ENCODE measurements at places on chromosomes 7 and 10. TPM values are rescaled to one million over a fixed set of nuclear protein-coding genes. Genes with fewer than 3 reads are reported as not detected.

Gene PON1
- total RNA-seq = not detected

Gene ASB10
- total RNA-seq = not detected

Gene EDRF1
- total RNA-seq = 20.4 TPM

Gene ST8SIA6
- total RNA-seq = 3.5 TPM

Gene PODXL
- 11.2 TPM for total RNA-seq

Gene ITPRID1
- 0.48 TPM for total RNA-seq

Gene PNPLA8
- total RNA-seq = 28.8 TPM

Gene INHBA
- total RNA-seq = 0.15 TPM

- H3K4me3 ChIP-seq = no peak overlapping the region
- H3K4me1 ChIP-seq = no peaks in the 10 kb centered on the region
- H3K27me3 ChIP-seq = no peaks in the 10 kb centered on the region
- no peaks in the 10 kb centered on the region for H3K36me3 ChIP-seq
These were observed 381.1 kb upstream of the ZMIZ1 start for GRCh38 chr10:78687626-78688025.

DNA sequence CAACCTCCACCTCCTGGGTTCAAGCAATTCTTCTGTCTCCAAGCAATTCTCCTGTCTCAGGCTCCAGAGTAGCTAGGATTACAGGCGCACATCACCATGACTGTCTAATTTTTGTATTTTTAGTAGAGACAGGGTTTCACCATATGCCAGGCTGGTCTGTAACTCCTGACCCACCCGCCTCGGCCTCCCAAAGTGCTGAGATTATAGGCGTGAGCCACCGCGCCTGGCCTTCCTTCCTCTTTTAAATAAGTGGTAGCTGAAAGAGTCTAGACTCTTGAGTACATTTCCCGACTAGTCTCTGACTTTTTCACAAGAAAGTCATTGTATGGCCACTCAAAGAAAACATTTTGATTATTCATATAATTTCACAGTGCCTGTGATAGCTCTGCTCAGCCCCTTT, 636.2 kb upstream of the ANKRD30A start:
- H3K36me3 ChIP-seq = no peaks in the 10 kb centered on the region
- DNase-seq = no peak
- H3K27me3 ChIP-seq = no peaks in the 10 kb centered on the region
- no peak overlapping the region for H3K4me3 ChIP-seq
- H3K4me1 ChIP-seq = no peaks in the 10 kb centered on the region
- H3K27ac ChIP-seq = no peak overlapping the region

DNA sequence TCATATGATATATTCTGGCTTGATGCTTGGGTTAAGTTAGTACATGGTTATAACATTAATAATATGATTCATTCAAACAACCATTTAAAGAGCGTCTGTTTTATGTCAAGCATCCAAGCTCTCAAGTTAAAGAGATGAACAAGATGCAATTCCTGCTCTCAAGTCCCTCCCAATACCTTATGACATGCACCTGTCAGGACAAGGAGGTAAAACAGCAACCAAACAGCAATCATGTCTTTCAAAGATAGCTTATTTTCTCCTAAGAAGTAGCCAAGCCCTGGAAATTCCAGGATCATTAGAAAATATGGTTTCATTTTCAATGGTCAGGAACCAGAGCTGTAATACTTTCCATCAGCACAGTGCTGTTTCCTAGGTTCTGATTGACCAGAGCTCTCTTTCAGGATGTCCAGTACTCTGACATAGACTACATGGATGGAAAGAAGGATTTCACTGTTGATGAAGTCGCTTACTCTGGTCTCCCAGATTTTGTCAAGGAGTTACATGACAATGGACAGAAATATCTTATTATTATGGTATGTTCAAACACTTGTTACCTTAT, 29.0 kb downstream of the MGAM2 start:
- no peaks in the 10 kb centered on the region for H3K36me3 ChIP-seq
- no peak overlapping the region for H3K4me3 ChIP-seq
- DNase-seq = no peak
- no peaks in the 10 kb centered on the region for H3K27me3 ChIP-seq

- no peak within 1 kb of the TSS for H3K4me3 ChIP-seq
- H3K4me1 ChIP-seq = no peaks in the 10 kb centered on the region
- peaks cover 4% of the 10 kb centered on the region for H3K27me3 ChIP-seq
- DNase-seq = no peak
- H3K36me3 ChIP-seq = no peaks in the 10 kb centered on the region
- no peak within 1 kb of the TSS for H3K27ac ChIP-seq
These were observed at the start of gene LGI1 for GRCh38 chr10:93757801-93758507. Gene LGI1 (plus strand): TSS chr10:93757936. CDS start chr10:93758145, 209 bp downstream.

DNA sequence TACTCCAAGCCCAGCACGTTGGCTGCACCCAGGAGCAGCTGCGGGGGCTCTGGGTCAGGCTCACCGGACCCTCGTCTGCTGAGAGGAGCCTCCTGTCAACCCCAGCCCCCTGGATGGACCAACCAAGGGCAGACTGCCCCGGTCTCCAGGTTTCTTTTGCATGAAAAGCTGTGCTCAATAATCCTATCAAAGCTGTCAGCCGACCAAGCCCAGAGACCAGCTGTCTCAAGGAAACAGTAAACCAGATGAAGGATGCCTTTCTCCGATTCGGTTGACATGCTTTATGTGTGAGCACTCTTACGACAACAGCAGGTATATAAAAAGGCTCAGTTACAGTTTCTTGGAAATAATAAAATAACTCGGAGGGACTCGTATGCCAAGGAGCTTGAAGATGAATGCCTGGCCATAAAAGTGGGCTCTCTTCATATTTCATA, 71.6 kb upstream of the BAIAP2L1 start:
- no peak overlapping the region for H3K4me3 ChIP-seq
- DNase-seq = no peak
- no peaks in the 10 kb centered on the region for H3K27me3 ChIP-seq
- H3K27ac ChIP-seq = no peak overlapping the region

DNA sequence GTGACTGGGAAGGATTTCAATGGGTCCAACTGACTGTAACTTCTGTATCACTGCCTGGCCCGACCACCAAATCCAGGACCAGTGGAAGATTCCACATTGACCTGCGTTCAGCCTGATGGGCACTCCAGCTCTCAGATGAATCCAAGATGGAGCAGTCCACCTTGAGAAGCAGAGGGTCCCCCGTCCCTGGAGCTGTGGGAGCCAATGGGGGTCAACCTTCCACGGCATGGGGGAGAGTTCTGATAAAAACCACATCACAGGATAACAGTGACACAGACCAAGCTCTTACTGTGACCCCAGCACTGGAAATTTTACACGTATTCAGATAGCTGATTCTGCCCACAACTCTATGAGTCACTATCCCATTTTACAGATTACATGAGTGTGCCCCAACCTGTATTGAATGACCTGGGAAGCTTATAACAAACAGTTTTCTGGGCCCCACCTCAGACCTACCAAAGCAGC, 11.2 kb downstream of the ZCCHC24 start:
- H3K4me3 ChIP-seq = no peak overlapping the region
- peak overlapping the region; percentile 22 for H3K27ac ChIP-seq
- H3K27me3 ChIP-seq = no peaks in the 10 kb centered on the region
- no peaks in the 10 kb centered on the region for H3K36me3 ChIP-seq
- DNase-seq = no peak

GRCh38 chr7:92833766-92834506, 2.4 kb downstream of the CDK6 start:
- H3K36me3 ChIP-seq = no peaks in the 10 kb centered on the region
- peak overlapping the region; percentile 87 for H3K27ac ChIP-seq
- peak overlapping the region; percentile 77 for H3K4me3 ChIP-seq
- peak; percentile 92 for DNase-seq
- H3K4me1 ChIP-seq = no peaks in the 10 kb centered on the region

- no peaks in the 10 kb centered on the region for H3K4me1 ChIP-seq
- no peak overlapping the region for H3K4me3 ChIP-seq
- no peak overlapping the region for H3K27ac ChIP-seq
- H3K27me3 ChIP-seq = peaks cover 9% of the 10 kb centered on the region
- DNase-seq = no peak
- H3K36me3 ChIP-seq = no peaks in the 10 kb centered on the region
These were observed 3.1 kb upstream of the RBP4 start for GRCh38 chr10:93604146-93604545.

GRCh38 chr10:66218289-66218688, 707.5 kb upstream of the LRRTM3 start:
- H3K4me3 ChIP-seq = no peak overlapping the region
- DNase-seq = no peak
- H3K36me3 ChIP-seq = no peaks in the 10 kb centered on the region
- H3K27me3 ChIP-seq = no peaks in the 10 kb centered on the region
- no peaks in the 10 kb centered on the region for H3K4me1 ChIP-seq

DNA sequence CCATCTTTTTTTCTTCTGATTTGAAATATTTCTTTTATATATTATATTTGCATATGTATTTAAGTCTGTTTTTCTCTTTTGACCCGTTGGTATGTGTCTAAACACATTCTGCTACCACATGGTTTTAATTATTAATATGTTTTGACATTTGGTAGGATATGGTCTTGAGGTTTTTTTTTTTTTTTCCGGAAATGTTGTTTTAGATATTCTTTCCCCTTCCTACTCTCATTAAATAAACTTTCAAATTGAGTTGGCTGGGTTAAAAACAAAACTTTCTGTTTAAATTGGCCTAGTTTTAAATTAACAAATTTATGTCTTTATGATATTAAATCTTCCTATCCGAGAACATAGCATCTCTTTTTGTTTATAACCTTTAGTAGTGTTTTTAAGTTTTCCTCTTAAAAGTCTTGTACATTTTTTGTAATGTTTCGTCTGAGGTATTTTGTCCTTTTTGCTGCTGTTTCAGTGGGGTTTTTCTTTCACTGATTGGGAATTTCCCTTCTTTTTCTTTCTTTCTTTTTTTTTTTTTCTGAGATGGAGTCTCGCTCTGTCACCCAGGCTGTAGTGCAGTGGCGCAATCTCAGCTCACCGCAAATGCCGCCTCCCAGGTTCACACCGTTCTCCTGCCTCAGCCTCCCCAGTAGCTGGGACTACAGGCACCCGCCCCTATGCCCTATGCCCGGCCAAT, 25.4 kb downstream of the STAM start:
- H3K27me3 ChIP-seq = no peaks in the 10 kb centered on the region
- no peaks in the 10 kb centered on the region for H3K36me3 ChIP-seq
- no peak for DNase-seq
- H3K4me1 ChIP-seq = no peaks in the 10 kb centered on the region

DNA sequence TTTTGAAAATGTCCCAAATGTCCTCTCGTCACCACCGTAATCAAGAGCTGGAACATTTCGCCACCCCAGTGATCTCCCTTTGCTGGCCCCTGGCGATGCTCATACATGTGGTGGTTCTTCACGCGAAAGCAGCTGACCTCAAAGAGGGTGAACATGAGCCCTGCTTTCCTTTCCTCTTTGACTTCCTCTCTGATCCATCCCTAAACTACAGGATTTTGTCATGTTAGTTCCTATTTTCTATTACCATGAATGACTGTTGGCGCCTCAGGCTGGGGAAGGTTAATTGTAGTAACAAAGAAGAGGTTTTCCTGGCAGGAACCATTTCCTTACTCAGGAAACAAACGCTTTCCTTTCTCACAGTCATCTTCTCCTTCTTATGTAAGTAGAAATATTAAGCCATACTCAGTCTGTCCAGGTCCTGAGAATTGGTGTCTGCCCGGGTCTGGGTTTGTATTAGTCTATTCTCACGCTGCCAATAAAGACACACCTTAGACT, 114.5 kb downstream of the INSYN2A start:
- no peak overlapping the region for H3K27ac ChIP-seq
- no peak for DNase-seq
- no peak overlapping the region for H3K4me3 ChIP-seq
- H3K4me1 ChIP-seq = no peaks in the 10 kb centered on the region
- H3K27me3 ChIP-seq = no peaks in the 10 kb centered on the region

GRCh38 chr7:29375641-29376562, 181.3 kb downstream of the CHN2 start:
- no peaks in the 10 kb centered on the region for H3K4me1 ChIP-seq
- DNase-seq = peak; percentile 86
- no peaks in the 10 kb centered on the region for H3K36me3 ChIP-seq
- peak overlapping the region; percentile 74 for H3K27ac ChIP-seq
- no peaks in the 10 kb centered on the region for H3K27me3 ChIP-seq
- no peak overlapping the region for H3K4me3 ChIP-seq

GRCh38 chr7:70588191-70588921, 543.6 kb upstream of the GALNT17 start:
- H3K27ac ChIP-seq = no peak overlapping the region
- H3K27me3 ChIP-seq = no peaks in the 10 kb centered on the region
- H3K4me3 ChIP-seq = no peak overlapping the region
- no peak for DNase-seq
- H3K36me3 ChIP-seq = no peaks in the 10 kb centered on the region
- H3K4me1 ChIP-seq = peaks cover 3% of the 10 kb centered on the region

DNA sequence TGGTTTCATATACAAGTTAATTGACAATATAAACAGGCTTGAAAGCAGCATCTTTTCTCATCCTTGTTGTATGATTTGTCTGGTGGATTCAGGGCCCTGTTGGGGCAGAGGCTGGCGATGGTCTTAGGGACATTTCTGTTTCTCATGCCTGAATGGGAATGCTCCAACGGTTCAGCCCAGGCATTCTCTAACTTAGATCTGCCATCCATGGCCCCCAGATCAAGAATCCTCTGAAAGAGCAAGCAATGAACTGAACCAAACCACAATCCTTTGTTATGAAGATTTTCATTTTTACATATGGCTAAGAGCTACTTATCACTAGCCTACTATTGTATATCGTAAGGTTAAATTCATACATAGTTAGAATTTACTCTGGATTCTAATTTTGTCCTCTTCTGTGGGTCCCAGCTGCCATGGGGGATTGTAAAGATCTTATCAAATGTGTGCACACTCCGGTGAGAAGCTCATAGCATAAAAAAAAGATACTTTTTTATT, 163.9 kb downstream of the COBL start:
- H3K27me3 ChIP-seq = no peaks in the 10 kb centered on the region
- H3K27ac ChIP-seq = no peak overlapping the region

- no peaks in the 10 kb centered on the region for H3K36me3 ChIP-seq
- no peak overlapping the region for H3K27ac ChIP-seq
- no peak for DNase-seq
- peaks cover 34% of the 10 kb centered on the region for H3K27me3 ChIP-seq
- H3K4me3 ChIP-seq = no peak overlapping the region
- no peaks in the 10 kb centered on the region for H3K4me1 ChIP-seq
These were observed 2.6 kb downstream of the NPTX2 start for GRCh38 chr7:98619450-98620321.

DNA sequence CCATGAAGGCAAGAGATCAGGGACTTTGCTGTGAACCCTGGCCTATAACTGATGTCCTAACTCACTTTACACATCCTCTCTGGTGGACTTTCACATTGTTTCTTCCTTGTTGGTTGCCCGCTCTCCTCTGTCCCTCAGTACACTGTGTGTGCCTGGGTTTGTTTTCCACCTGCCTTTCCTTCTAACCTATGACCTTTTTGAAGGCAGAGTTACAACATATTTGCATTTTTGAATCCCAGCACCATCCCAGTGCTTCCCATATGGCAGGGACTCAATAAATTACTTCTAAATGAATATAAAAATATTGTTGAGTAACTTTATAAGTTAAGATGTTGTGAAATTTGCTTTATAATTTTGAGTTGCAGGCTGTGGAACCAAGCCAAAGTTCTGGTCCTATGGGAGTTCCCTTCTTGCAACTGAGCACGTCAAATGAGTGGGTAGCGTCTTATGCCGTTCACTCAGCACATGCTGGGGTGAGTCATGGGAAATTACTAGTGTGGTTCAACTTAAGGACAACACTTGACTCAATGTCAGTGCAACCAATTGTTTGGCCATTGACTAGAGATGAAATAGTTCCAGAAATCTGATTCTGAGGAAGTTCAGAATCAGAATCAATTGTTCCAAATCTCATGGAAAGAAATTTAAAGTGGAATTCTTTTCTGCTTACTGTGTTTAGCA, 250.9 kb downstream of the TWIST1 start:
- no peaks in the 10 kb centered on the region for H3K36me3 ChIP-seq
- no peak overlapping the region for H3K4me3 ChIP-seq
- peak; percentile 34 for DNase-seq
- no peaks in the 10 kb centered on the region for H3K27me3 ChIP-seq

GRCh38 chr7:117269417-117269816, 53.4 kb downstream of the WNT2 start:
- DNase-seq = no peak
- no peaks in the 10 kb centered on the region for H3K36me3 ChIP-seq
- no peak overlapping the region for H3K27ac ChIP-seq
- no peaks in the 10 kb centered on the region for H3K4me1 ChIP-seq
- no peak overlapping the region for H3K4me3 ChIP-seq

Measured in colonic mucosa (tissue), 4 donors.